NCI-H1105 treated with DMSO at 0.1 percent for 48 hours (cell line): ENCODE measurements at places on chromosomes 16 and 17.

DNA sequence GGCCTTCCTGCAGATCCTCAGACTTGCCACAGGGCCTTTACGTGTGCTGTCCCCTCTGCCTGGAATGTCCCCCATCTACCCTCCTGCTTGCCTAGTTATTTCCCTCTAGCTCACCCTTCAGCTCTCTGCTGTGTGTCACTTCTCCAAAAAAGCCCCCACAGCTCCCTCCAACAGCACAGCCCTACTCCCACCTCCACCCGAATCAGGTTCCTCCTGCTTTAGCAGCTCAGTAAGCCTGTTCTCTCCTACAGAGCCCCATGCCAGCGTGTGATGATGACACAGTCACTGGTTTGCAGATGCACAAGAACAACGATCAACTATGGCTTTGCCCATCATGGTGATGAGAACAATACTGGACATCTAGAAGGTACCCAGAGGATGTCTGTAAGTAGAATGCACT lies 7.1 kb upstream of the SAMD14 start:
- no peak for DNase-seq

- DNase-seq, result no peak
Measured at GRCh38 chr16:55687802-55688201, 32.0 kb downstream of the SLC6A2 start.

GRCh38 chr16:85984947-85985451 lies 86.0 kb downstream of the IRF8 start:
- no peak for DNase-seq

- DNase-seq, result no peak
Measured at GRCh38 chr17:53630638-53631037, 192.1 kb upstream of the KIF2B start.

- peak; percentile 45 for DNase-seq
Measured at GRCh38 chr16:30535777-30536190, 1.1 kb upstream of the ZNF747 start.

GRCh38 chr17:63071797-63072196 lies 105.8 kb downstream of the TANC2 start:
- no peak for DNase-seq

- peak; percentile 54 for DNase-seq
Measured at GRCh38 chr16:75251280-75252048, at the start of gene BCAR1. TSS of gene BCAR1 (minus strand) at chr16:75251624. CDS start at chr16:75251482, 142 bp downstream.

- DNase-seq, result no peak
Measured at GRCh38 chr17:78780335-78780734, 1.7 kb downstream of the CYTH1 start.

- no peak for DNase-seq
Measured at GRCh38 chr17:57983446-57983845, 4.6 kb downstream of the VEZF1 start.

DNA sequence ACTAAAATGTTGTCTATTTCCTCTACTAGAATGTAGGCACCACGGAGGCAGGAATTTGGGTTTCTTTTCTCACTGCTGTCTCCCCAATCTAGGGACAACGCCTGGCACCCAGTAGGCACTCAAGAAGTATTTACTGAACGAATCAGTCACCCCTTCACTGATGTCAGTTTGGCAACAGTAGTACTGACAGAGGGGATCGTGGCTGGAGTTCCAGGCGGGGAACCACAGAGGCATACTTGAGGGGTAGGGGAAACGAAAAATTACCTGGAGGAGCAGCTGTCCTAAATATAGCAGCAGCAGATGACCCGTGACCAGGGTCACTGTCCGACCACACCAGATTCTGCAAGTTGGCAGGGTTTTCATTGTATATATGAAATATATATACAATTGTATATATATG lies 33.3 kb downstream of the TRIM25 start:
- DNase-seq, result no peak

DNA sequence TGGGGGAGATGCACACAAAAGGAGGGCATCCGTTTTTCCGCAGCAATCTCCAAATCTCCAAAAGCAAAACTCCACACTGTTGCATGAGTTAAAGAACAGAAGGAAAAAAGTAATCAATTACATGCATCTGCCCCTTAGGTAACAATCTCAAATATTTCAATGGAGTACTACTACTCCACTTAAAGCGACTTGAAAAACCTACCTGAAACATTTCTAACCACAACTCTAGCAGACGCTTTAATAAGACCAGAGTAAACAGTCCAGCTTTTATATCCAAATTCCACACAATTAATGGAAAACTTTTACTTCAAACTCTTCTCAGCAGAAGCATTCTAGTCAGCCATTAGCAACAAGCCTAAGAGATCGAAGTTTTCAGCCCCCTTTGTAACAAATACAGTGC lies 29.9 kb downstream of the AP1G1 start:
- no peak for DNase-seq

- DNase-seq, result no peak
Measured at GRCh38 chr16:23927796-23928195, 92.0 kb downstream of the PRKCB start.

DNA sequence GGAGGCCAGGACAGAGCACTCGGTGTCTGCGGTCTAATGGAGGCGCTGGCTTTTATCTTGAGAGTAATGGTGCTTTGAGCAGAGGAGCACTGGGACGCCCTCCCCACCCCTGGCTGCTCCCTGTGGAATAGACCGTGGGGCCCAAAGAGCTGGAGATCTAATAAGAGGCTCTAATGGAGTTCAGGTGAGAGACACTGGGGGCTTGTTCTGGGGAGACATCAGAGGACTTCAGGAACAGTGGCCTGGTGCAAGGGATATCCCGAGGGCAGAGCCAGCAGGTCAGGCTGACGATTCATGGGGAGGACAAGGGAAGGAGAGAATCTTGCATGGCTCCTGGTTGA lies 9.5 kb upstream of the KRT19 start:
- DNase-seq, result no peak
